Neuronal stem cell (in vitro differentiated cells): ENCODE measurements at places on chromosomes 5 and 9.
A peak's percentile ranks its signal among the peaks of the same experiment; 100 is the strongest.

GRCh38 chr5:53392073-53392472, 88.4 kb upstream of the FST start:
- DNase-seq: no peak

GRCh38 chr9:33234511-33235467, 5.2 kb upstream of the SPINK4 start:
- no peak for DNase-seq

- DNase-seq: no peak
These were observed 608.7 kb upstream of the SEMA6A start for GRCh38 chr5:117183326-117183725.

- DNase-seq: no peak
These were observed 21.6 kb upstream of the RXRA start for GRCh38 chr9:134304690-134305089.

GRCh38 chr9:124810663-124811355, 33.9 kb downstream of the OLFML2A start:
- peak; percentile 54 for DNase-seq
